ENCODE measurements at places on chromosomes 3 and 15. TPM values are rescaled to one million over a fixed set of nuclear protein-coding genes. Genes with fewer than 3 reads are reported as not detected.

The ZMYND10 gene
- 3.9 TPM for total RNA-seq

The BBS4 gene
- 18.7 TPM for total RNA-seq

The AADACL2 gene
- total RNA-seq, result not detected

The TM6SF1 gene
- total RNA-seq, result not detected

- no peak for DNase-seq
These were observed 150.4 kb downstream of the RTP4 start for GRCh38 chr3:187518616-187519015.

DNA sequence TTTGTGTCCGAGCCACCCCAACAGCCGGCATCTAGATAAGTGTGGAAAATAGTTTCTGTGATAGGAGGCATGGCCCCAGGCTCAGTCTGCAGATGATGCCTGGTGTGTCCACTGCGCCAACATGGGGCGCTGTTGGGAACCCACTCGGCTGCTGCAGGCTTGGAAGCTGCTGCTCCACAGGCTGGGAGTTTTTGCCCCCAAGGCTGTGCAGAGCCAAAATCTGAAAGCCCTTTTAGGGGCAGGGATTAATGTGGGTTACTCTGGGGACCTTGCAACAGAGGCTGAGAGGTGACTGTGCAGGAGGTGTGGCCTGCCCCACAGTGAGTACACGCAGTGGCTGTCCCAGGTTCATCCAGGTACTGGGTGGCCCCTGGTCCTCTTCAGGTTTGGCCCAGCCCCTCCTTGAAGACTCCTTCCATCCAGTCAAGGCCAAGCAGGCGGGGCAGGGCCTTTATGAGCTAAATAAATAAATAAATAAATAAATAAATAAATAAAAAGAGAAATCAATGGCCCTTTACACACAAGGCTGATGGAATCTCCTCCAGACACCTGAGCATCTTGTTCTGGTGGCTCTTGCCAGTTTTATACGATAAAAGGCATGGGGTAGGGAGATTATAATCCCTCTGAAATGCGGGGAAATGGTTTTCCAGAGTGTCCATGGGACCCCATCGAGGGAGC, 73.8 kb downstream of the AAGAB start:
- no peak for DNase-seq

- DNase-seq, result peak; percentile 7
These were observed 27.1 kb downstream of the LRIG1 start for GRCh38 chr3:66473692-66474091.

The GOLGA8J gene
- total RNA-seq, result not detected

- no peak for DNase-seq
These were observed 14.8 kb upstream of the DIPK2A start for GRCh38 chr3:143956838-143957237.

- no peak for DNase-seq
These were observed 1015.9 kb downstream of the OTOL1 start for GRCh38 chr3:162512488-162512887.

GRCh38 chr15:40450047-40450446, 9.3 kb downstream of the BAHD1 start:
- DNase-seq, result no peak

The AP3B2 gene
- not detected for total RNA-seq

The KCNMB2 gene
- total RNA-seq, result not detected

DNA sequence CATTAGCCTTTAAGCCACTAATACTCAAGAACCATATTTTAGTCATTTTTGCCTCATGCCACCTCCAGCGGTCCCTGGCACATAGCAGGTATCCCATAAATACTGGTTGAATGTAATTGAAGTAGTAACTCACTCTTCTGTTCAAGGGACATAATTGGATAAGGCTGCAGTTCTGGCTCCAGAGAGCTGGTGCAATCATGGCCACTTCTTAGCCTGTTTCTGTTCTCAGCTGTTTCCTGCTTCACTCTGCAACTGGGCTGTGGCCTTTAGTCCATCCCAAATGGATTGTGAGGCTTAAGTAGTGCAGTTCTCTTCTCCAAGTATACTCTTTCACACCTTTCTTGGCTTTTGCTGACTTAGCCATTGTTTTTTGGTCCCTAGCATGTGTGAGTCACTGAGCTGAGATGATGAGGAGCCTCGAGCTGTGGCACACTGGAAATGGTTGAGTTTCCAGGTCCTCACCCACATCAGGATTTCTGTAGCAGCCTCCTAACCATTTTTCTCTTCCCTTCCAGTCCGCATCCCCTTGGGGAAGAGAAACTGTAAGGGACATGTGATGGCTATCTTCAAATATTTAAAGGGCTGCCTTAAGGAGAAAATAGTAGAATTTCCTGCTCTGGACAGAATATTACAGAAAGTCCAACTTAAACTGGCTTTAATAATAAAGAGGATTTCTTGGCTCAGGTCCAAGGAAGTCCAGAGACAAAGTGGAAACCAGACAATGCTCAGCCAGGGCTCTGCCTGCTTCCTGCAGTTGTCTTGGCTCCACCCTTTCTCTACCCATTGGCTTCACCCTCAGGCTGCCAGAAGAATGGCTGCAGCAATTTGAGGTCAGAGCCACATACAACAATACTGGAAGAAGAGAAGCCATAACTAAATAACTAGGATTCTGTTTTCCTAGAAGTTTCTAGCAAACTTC, 305.4 kb upstream of the ROPN1 start:
- DNase-seq, result no peak

DNA sequence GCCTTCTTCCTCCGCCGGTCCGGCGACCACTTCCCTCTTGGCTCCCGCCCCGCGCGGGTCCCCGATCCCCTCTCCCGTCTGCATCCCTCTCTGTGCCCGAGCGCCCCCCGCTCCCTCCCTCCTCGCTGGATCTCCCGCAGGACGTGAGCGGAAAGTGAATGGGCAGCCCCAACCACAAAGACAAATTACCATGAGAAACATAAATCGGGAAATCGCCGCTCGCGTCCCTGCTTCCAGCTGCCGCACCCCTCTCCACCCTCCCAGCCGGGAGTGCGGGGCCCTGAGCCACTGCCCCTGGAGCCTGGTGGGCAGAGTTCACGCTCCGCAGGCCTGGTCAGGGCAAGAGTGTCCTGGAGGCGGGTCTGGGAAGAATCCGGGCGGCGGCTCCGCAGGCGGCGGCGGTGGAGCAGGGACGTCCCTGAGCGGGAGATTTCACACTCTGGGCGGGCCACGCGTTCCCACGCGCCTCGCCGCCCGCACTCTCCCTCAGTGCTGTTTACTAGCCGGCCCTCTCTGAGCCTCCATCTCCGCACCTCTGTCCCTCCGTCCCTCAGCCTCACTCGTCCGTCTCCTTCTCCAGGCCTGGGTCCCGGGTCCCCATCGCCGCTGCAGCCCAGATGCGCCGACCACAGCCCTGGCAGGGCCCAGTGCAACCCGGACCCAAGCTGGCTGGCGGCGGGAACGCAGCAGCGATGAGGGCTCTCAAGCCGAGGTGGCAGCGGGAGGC, 835 bp downstream of the SEMA5B start:
- DNase-seq, result no peak

The NR1I2 gene
- 0.04 TPM for total RNA-seq

The XCR1 gene
- not detected for total RNA-seq

GRCh38 chr3:29552051-29552450, 271.2 kb downstream of the RBMS3 start:
- DNase-seq, result no peak

- no peak for DNase-seq
These were observed 129.3 kb downstream of the RBMS3 start for GRCh38 chr3:29410220-29410619.

DNA sequence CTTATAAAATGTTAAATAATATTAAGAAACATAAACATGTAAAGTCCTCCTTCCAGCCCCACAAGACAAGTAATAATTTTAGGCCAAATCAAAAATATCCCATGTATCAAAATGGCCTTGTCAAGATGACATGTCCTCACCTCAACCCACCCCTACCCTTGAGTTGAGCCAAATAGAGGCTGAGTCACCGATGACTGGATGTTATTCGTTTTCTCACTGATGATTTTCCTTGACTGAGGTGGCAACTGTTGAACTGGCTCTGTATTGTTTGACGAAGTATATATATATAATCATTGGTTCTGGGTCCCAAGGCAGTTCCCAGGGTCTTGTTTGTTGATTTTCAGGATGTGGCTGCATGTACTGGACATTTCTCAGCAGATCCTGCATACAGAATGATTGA, 75.3 kb downstream of the TMEM108 start:
- peak; percentile 37 for DNase-seq

- DNase-seq, result no peak
These were observed 532.8 kb upstream of the TBL1XR1 start for GRCh38 chr3:177729956-177730681.

The PAK2 gene
- total RNA-seq, result 53.8 TPM
